Stimulated activated CD8-positive, alpha-beta memory T cell treated with anti-CD3 and anti-CD28 coated beads, Interleukin-7, amount 100 ng/mL, for 1 hour (primary cell): ENCODE measurements at places on chromosomes 12 and 14.

DNA sequence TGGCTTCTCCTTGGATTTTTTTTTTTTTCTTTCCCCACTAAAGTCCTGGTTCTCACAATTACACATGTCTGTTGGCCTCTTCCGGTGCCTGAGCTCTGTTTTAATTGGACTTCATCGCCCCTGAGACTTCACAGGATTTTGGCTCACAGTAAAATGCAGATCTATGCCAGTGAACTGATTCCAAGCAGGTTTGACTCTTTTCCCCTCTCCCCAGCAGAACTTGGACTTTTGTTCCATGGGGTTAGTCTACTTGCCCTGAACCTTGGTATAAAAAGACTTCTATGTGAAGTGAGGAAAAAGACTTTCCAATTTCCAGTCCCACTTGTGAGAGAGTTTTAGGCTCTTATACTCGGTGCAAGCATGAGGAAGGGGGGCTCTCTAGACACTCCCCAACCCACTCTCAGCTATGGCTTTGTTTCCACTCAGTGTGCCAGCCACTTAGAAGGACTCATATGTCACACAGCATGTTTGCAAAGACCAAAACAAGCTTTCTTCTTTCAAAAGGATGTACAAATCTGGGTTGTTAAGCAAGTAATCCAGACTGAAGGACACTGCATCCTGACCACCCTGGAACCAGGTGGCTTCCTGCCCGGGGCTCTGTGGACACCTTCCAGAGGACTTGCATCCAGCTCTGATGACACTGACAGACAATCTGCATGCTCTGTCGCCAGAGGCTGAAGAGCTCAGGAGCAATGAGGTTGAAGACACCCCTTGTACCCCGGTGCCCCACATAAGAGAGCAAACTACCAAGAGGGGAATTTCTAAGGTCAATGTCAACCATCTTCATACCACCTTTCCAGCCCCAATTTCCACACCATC, 221.9 kb upstream of the EGLN3 start:
- DNase-seq: no peak

GRCh38 chr14:24425704-24426103, 3.8 kb downstream of the CBLN3 start:
- DNase-seq: no peak

DNA sequence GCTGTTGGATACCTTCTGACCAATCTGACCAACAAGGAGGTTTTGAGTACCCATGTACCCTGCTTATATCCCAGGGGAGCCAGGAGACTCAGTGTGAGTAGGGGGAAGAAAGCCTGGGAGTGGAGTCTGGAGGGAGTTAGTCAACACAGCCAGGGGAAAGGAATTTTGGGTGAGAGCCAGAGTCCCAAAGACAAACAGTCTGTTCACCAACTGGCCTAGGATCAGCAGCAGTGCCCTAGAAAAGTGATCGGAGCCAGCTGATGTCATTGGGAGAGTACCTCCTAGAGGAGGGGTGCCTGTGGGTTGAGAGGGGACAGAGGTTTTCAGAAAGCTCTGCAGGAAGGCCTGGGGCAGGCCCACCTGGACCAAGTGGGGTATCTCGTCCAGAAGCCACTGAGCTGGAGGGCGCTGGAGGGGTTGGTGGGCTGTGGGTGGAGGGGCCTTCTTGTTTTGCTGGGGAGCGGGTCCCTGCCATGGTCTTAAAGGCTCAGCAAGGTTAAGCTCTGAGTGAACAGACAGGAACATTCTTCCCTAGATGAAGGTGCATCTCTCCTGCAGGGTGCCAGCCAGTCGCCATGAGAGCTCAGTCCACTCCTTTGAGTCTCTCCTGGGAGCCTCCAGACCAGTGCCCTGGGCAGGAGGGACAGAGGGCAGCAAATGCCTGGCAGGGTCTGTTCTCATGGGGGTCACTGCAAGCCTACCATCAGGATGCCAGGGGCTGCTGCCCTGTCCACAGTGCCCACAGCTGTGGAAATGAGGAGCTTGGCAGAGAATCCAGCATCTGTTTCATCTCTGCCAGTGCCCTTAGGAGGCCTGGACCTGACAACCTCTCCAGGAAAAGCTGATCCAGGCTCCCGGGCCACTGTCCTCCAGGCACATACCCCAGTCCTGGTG, 63.6 kb downstream of the CHGA start:
- DNase-seq: no peak

GRCh38 chr12:18430425-18431048, 169.2 kb downstream of the PIK3C2G start:
- no peak for DNase-seq

GRCh38 chr12:112891093-112892024, 15.4 kb upstream of the OAS1 start:
- DNase-seq: no peak

- no peak for DNase-seq
These were observed 141.3 kb downstream of the TSPAN9 start for GRCh38 chr12:3218228-3219171.

DNA sequence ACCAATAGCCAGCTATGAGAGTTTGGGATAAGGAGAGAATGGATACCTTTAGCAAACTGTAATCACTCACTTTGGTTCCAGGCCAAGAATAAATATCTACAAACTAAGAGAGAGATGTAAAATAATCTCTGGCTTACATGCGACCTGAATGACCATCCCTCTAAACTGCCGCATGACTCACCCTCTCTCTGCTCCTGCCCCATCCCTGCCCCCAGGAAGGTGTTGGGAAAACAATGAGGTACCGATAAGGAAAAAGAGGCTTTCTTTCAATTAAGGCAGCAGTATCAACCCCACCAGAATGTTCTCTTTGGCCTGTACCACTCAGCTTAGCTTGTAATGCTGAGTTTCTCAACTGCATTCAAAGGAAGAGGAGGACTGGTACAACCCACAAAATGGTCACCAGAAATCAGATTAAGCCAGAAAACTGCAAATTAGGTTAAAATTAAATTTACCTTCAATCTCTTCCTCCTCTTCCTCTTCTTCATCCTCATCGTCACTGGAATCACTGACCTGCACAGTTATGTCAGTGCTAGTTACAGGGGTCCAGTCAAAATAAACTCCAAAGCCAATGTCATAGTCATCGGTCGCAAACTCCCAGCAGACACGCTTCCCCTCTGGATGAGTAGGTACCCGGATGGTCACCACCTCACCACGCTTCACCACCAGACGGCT, 22.0 kb downstream of the GSTZ1 start:
- DNase-seq: no peak

- DNase-seq: no peak
These were observed 7.6 kb downstream of the CEP170B start for GRCh38 chr14:104872469-104873341.

- DNase-seq: no peak
These were observed 74.7 kb downstream of the LLPH start for GRCh38 chr12:66055837-66056319.

GRCh38 chr12:117158911-117159553, 31.2 kb downstream of the FBXO21 start:
- DNase-seq: no peak

- no peak for DNase-seq
These were observed 123.6 kb upstream of the TSPAN8 start for GRCh38 chr12:71281425-71281824.

- no peak for DNase-seq
These were observed 56.3 kb upstream of the DAAM1 start for GRCh38 chr14:59131938-59132795.

GRCh38 chr12:51823875-51824565, 24.5 kb downstream of the FIGNL2 start:
- no peak for DNase-seq

GRCh38 chr14:104769324-104770071, 16.6 kb downstream of the SIVA1 start:
- DNase-seq: no peak

DNA sequence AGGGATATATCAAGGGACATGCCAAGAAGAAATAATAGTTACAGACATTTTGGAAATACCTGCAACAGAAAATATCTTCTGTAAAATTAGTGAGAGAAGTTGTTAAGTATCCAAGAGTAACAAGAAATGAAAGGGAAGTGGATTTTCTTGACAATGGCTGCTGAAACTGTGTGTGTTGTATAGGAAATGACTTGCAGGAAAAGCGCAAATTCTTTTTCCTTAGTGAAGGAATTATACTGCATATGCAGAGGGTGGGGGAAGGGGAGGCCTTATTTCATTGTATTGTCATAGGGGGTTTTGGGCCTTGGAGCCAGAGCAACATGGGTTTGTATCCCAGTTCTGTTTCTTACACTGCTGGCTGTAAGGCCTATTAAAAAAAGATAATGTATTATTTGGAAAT, 84.4 kb upstream of the DDHD1 start:
- no peak for DNase-seq

- no peak for DNase-seq
These were observed 616.3 kb upstream of the TMEM132C start for GRCh38 chr12:127650626-127651025.

GRCh38 chr14:75123991-75124390, 2.9 kb downstream of the NEK9 start:
- DNase-seq: no peak

- no peak for DNase-seq
These were observed 5.0 kb downstream of the CEBPE start for GRCh38 chr14:23114120-23114458.

DNA sequence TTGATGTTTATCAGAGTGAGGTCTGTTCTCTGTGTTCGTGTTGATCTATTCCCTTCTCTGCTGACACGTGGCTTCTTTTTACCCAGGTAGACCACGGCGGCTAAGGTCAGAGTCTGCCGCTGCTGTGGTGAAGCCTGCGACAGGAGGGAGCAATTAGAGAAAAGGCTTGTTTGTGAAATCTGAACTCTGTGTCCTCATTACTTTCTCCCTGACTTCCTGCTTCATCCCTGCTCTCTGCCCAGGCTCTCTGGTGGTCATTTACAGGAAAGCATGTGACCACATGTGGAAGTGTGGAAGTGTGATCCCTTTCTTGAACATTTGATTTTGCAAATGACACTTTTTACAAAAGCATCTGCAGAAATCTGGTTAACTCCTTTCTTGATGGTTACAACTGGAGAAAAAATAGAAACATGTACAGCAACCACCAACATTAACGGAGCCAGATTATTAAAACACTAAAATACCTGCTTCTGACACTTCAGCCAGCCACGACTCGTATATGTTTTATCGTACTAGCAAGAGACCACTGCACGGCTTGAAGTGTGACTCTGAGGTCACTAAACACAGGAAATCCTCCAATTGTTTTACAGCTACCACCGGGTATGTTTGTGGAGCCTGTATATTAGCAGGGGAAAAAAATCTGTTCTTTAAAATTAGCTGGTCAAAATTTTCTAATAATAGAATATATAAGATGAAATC, 388.6 kb upstream of the TMPO start:
- DNase-seq: no peak

DNA sequence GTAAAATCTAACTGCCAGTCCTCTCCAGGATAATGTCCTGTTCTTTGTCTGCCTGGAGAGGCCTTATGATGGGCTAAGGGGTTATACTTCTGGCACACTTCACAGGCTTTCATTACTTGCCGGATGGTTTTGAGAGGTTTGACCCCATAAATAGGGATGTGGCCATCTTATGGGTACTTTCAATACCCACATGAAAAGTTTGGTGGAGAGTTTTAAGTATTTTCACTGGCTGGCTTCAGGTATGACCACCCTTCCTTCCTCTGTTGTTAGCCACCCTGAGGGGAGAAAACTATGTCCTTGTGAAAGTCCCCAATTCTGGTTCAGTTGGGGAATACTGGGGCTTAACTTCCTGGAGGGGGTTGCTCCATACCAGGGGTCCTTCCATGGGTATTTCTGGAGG, 54.8 kb downstream of the ASCL4 start:
- no peak for DNase-seq

GRCh38 chr12:49965836-49966235, 4.2 kb downstream of the AQP5 start:
- no peak for DNase-seq

- no peak for DNase-seq
These were observed 20.1 kb upstream of the RTN1 start for GRCh38 chr14:59890676-59891075.

DNA sequence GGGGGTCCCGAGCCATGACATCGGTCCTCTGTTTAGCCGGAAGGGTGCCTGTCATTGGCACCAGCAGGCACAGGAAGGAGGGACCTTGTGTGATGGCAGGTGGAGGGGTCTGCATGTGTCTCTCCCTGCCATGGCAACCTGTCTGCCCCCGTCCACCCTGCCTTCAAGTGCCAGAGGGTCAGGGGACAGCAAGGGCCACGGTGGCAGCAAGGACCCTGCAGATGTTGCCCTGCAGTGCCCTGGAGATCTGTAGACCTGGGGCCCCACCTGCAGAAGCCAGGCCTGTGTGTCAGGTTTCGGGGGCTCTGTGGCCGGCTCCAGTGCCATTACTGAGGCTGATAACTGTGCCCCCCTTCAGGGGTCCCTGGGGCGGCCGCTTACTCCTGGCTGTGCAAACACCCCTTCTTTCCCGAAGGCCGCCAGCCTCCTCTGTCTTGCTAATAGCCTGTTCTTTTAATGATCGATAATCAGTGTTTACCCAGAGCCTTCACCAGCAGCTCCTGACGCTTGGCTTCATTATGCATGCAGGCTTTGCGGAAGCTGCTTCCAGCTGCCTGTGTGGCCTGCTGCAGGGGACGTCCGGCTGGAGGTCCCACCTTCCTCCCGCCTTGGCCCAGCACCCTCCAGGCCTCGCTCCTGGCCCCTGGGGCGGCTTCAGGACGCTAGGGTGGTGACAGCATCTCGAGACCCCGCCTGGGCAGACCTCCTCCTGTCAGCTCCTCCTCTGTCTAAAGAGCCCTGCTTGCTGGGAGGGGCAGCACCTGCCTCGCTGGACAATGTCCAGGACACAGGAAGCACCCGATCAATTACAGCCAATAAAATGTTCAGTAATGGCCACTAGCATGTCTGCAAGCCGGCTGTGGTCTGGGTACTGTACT, 153.0 kb downstream of the KIF26A start:
- no peak for DNase-seq

GRCh38 chr14:20329355-20329754, 3.7 kb downstream of the CCNB1IP1 start:
- DNase-seq: no peak

DNA sequence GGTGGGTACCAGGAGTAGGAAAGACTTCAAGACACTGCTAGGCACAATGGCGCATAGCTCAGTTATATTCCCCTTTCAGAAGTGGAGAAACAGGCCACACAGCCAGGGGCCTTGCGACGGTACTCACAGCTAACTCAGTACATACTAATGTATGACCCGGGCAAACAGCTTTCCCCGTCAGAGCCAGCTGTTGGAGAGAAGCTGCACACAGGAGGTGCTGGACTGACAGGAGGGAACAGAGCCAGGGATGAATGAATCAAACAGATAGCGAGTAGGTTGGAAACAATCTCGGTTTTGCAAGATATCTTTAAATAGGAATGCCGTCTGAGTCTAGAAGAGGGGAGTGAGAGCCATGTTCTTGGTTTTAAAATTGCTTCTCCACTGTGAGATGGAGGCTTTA, 45.5 kb downstream of the PRIMA1 start:
- no peak for DNase-seq

- DNase-seq: no peak
These were observed 212.1 kb downstream of the GXYLT1 start for GRCh38 chr12:41932470-41932991.

DNA sequence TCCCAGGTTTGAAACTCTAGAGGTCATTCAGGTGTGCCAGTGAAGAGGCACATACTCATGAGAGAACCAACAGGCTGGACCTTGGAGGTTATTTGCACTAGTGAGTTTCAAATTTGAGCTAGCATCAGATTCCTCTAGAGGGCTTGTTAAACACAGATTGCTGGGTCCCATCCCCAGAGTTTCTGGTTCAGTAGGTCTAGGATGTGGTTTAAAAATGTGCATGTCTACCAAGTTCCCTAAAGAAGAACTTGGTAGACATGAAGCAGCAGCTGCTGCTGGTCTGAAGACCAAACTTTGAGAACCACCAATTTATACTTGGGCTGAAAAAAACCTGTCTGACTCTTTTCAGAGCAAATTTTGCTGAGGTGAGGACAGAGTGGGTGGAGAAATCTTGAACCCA, 61.7 kb downstream of the SUSD6 start:
- DNase-seq: no peak
